Cerebellum (tissue), 4 donors: ENCODE measurements at places on chromosomes 3 and 15. TPM values are rescaled to one million over a fixed set of nuclear protein-coding genes. Genes with fewer than 3 reads are reported as not detected.

The ADGRG7 gene
- total RNA-seq, result not detected

The IDH2 gene
- 51.9 TPM for total RNA-seq

The XCR1 gene
- not detected for total RNA-seq

The CTXN2 gene
- total RNA-seq, result 1.00 TPM

The SUCLG2 gene
- total RNA-seq, result 13.1 TPM

The NOX5 gene
- 0.09 TPM for total RNA-seq
